Activated naive CD4-positive, alpha-beta T cell treated with anti-CD3 and anti-CD28 coated beads, Interleukin-2, amount 10 ng/mL, durations not matched to agents 5 hours and 36 hours (primary cell): ENCODE measurements at places on chromosomes 6 and 20. TPM values are rescaled to one million over a fixed set of nuclear protein-coding genes. Genes with fewer than 3 reads are reported as not detected.

AKAP7 gene
- total RNA-seq, result 9.6 TPM

CTCFL gene
- not detected for total RNA-seq

PGC gene
- not detected for total RNA-seq

TREML2 gene
- total RNA-seq, result 36.5 TPM

SLC17A1 gene
- total RNA-seq, result not detected
